ENCODE measurements at places on chromosomes 1 and 21.
A peak's percentile ranks its signal among the peaks of the same experiment; 100 is the strongest.

- no peak for DNase-seq
Observed at GRCh38 chr1:3005771-3006170, 15.5 kb upstream of the ACTRT2 start.

DNA sequence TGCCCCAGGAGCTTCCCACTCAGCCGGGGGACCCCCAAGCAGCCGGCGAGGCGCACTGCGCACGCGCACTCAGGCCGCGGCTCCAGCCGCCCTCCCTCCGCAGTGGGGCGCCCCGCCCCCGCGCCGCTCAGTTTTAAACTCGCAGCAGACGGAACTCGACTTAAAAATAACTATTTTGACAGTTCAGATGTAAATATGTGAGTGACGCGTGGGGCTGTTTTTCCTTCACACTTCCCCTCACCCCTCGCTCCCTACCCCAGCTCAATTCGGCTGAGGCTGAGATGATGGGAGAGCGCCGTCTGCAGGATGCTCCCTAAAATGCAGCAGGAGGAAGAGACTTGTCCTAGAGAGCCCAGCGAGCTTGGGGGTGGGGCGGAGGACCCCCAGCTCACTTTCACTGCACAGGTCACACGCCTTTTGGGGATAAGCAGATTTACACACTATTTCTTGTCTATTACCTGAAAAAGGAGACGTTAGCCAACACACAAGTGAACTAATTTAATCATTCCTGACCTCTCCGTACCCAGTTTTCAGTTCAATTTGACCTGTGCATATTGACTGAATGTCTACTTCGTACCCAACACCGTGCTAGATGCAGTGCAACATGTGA lies 8.9 kb upstream of the LEMD1 start:
- peak; percentile 31 for DNase-seq

- DNase-seq = no peak
Observed at GRCh38 chr1:36663772-36664430, 181.2 kb upstream of the CSF3R start.

- no peak for DNase-seq
Observed at GRCh38 chr1:95203908-95204437, 30.0 kb upstream of the RWDD3 start.

GRCh38 chr1:212860713-212861581 lies 2.9 kb downstream of the FLVCR1 start:
- DNase-seq = peak; percentile 39

GRCh38 chr1:85278853-85279314 lies 2.5 kb upstream of the BCL10 start:
- DNase-seq = peak; percentile 97

- no peak for DNase-seq
Observed at GRCh38 chr21:16363100-16363499, 633.3 kb downstream of the USP25 start.

DNA sequence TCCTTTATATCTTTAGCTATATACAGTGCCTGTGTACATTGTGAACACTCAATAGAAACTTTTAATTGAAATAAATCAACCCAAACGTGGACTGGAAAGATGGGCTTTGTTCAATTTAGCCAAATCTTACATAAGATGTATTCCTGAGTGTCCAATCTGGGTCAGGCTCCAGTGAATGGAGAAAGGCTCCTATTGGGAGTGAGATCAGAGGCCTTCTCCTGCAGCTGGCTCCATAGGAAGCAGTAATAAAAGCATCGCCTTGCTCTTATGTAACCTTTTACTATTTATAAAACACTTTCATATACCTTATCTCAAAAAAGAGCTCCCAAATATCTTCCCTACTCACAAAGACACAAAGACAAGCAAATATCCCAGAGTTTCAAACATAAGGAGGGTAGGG lies 24.9 kb upstream of the RGS16 start:
- DNase-seq = no peak

- DNase-seq = peak; percentile 17
Observed at GRCh38 chr1:212930986-212931678, 19.2 kb upstream of the VASH2 start.

- no peak for DNase-seq
Observed at GRCh38 chr1:59188413-59189213, 108.3 kb upstream of the FGGY start.

DNA sequence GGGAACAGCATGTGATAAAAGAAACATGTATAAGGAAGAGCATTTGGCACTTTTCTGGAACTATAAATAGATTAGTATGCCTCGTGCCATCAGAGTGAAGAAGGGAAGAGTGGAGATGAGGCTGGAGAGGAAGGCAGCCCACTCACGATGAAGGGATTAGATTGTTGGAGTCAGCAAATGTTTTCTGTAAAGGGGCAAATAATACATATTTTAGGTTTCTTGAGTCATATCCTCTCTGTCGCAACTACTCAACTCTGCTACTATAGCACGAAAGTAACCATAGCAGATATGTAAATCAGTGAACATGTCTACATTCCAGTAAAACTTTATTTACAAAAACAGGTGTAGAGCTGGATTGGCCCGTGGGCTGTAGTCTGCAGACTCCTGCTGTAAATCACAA lies 147.8 kb downstream of the TENT5C start:
- peak; percentile 38 for DNase-seq

DNA sequence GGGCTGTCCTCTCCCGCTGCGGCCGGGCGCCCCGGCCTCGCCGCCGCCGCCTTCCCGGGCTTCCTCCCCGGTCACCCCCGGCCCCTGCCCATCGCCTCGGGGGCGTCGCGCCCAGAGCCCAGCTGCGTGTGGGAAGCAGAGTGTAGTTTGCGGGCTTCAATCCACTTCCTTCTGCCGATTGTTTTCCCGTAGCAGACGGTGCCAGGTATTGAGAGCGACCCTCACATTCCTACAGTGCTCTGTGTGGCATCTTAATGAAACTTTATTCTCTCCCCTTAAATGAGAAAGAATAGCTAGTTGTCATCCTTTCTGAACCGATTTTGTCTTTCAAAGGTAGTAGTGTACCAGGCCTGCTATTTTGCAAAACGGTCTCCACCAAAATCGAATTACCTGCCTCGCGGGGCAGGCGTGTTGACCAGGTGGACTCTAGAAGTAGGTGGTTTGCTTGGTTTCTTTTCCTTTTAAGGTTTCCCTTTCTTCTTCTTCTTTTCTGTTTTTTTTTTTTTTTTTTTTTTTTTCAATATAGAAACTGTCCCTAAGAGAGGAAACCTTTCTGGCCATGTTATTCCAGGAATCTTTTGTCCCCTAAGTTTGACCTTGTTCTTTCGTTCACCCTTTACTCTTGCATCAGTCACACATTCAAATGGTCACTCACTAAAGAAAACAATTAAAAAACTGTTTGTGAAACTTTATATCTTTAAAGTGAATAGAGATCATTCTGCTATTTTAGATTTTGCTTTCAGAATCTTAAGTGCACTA lies 881 bp downstream of the USP25 start:
- DNase-seq = no peak

DNA sequence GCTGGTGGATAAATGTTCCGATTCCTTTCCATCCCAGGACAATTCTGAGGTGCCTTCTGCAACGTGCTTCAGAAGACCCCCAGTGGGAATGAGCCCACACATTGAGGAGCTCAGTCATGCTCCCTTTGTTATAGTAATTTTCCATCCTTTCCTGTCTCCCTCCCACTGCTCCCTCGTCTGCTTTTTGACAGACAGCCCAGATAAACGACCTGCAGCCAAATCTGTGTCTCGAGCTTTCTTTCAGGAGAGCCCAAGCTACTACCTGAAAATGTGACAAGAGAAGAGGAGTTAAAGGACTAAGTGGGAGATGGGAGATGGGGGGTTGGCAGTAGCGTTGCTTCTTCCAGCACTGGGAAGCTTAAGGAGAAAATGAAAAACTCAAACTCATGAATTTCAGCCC lies 65.9 kb upstream of the LRRN2 start:
- no peak for DNase-seq

DNA sequence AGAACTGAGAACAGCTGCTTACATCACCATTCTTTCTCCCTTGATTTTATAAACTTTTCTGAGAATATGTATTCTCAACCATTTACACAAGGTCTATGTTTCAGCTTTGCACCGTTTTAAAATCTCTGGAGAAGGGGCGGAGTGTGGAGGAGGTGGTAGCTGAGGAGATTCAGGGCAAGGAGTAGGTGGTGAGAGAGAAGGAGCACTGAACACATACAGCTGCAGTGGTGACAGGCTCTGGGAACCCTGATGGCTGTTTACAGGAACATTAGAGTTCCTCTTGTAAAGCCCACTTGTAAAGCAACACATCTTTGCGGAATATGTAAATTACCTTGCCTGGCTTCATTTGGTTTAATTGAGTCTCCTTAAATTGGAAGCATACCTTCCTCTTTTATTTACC lies 89.7 kb downstream of the SMYD2 start:
- no peak for DNase-seq

GRCh38 chr1:234169161-234169849 lies 204.0 kb upstream of the COA6 start:
- no peak for DNase-seq
